Colonic mucosa (tissue), 4 donors: ENCODE measurements at places on chromosomes 1 and 21. TPM values are rescaled to one million over a fixed set of nuclear protein-coding genes. Genes with fewer than 3 reads are reported as not detected.

SPRR2A gene
- total RNA-seq = not detected

TESK2 gene
- total RNA-seq = 15.3 TPM

FMO5 gene
- 22.9 TPM for total RNA-seq

DDAH1 gene
- 144 TPM for total RNA-seq

MSH4 gene
- total RNA-seq = 0.20 TPM

GRCh38 chr1:25673456-25673855, 56.9 kb downstream of the MAN1C1 start:
- H3K36me3 ChIP-seq = no peaks in the 10 kb centered on the region
- no peak overlapping the region for H3K27ac ChIP-seq
- no peaks in the 10 kb centered on the region for H3K27me3 ChIP-seq
- no peak overlapping the region for H3K4me3 ChIP-seq

NPR1 gene
- 2.3 TPM for total RNA-seq

GRCh38 chr1:1285102-1285571, 4.9 kb downstream of the SCNN1D start:
- H3K27me3 ChIP-seq = peaks cover 21% of the 10 kb centered on the region
- DNase-seq = no peak
- no peak overlapping the region for H3K4me3 ChIP-seq
- no peak overlapping the region for H3K27ac ChIP-seq
- H3K4me1 ChIP-seq = peaks cover 13% of the 10 kb centered on the region
- H3K36me3 ChIP-seq = no peaks in the 10 kb centered on the region

HFM1 gene
- 0.40 TPM for total RNA-seq

GRCh38 chr1:89489047-89489729, 35.4 kb upstream of the LRRC8B start:
- no peaks in the 10 kb centered on the region for H3K36me3 ChIP-seq
- no peaks in the 10 kb centered on the region for H3K4me1 ChIP-seq
- no peak for DNase-seq
